ENCODE measurements at places on chromosomes 5 and 9.
A peak's percentile ranks its signal among the peaks of the same experiment; 100 is the strongest.

DNA sequence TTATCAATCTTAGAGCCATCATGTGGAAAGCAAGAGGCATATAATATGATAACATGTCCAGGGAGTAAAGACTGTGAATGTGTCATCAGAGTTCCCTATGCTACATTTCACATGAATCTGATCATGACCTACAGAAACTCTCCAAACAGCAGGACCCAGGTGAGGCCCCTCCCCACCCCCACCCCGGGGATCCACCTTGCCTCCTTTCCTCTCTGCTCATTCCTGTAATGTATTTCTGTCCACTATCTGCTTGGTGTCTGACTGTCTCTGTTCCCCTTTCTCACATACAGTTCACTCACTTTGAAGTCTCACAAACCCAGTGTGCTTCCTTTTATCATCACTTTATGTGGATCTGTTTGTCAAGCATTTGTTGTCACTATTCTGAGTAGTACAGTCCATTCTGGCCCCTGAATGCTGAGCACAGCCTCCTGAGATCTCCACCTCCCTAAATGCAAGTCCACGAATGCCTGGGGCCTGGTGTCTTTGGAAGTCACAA, 76.4 kb upstream of the SMARCA2 start:
- DNase-seq: no peak

DNA sequence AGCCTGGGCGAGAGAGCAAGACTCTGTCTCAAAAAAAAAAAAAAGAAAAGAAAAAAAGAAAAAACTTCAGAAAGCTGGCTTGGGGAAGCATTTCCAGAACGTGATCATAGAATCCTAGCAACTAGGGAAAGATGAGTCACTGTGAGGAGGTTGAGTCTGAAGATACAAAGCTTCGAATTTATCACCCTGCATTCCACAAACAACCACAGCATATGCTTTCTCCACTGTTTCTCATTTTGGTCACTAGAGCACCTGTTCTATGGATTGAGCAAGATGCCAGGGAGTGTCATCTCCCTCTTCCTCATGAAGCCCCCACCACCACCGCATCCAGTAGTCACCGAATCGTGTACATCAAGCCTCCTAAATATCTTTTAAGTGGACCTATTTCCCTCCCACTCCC, 37.9 kb downstream of the SEMA5A start:
- DNase-seq: no peak

DNA sequence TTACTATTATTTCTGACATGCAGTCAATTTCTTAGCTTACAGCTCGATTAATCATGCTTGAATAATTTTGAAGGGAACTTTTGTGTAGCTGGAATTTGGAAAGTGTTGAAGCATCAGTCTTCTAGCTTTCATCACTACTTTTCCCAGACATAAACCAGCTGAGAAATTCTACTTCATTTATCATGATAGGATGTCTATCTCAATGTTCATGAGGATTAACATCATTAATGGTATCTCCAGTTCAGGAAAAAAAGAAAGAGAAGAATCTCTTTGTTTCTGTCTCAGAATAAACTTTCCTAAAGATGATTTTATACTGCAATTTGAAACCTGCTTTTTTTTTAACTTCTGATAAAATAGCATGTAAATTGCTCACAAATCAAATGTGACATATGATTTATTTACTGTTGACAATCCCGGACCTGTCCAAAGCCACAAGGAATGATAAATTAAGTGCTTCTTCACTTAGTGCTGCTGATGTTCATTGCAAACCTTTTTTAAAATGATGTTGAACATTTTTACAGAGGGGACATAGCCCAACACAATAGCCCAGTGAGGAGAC, 412.1 kb upstream of the CLINT1 start:
- DNase-seq: no peak

GRCh38 chr5:2143088-2143487, 260.4 kb upstream of the IRX4 start:
- DNase-seq: no peak

DNA sequence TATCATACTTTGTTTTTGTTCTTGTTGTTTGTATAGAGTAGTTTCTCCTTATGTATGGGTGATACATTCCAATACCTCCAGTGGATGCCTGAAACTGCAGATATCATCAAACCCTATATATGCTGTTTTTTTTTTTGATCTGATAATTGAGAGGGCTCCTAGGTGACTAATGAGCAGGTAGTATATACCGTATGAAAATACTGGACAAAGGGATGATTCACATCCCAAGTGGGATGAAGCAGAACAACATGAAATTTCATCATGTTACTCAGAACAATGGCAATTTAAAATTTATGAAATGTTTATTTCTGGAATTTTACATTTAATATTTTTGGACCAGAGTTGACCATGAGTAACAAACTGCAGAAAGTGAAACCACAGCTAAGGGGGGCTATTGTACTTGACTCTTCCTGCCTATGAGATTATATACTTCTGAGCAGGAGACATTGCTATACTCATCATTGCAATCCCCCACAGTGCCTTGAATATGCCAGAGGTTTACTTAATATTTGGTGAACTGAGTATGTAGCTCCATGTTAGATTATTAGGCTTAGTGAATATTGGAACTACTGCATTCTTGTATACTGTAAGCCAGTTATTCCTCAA, 258.7 kb upstream of the FBXL7 start:
- DNase-seq: no peak

GRCh38 chr5:140221697-140222223, 46.8 kb downstream of the CYSTM1 start:
- DNase-seq: no peak

DNA sequence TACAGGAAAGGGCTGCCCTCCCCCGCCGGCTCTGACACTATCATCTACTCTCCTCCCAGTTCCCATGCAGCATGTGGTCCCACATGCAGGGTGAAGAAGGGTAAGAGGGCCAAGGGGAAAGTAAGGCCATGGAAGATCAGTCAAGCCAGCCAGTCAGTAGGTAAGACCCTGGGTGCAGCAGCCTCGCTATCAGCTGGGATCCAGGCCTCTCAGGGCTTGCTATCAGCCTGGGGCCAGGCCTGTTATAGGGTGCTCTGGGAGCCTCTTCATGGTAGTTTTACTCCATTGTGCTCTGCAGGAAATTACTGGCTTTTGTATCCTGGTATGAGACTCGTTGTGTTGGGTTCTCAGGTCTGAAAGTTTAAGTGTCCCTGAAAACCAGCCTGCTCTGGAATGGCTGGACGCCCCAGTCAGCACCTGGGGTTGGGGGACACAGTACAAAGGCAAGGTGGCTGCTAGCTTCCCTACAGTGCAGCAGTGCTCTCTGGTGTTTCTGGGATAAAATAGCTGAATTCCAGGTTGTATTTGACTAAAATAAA, 21.4 kb downstream of the SLC22A4 start:
- DNase-seq: no peak

DNA sequence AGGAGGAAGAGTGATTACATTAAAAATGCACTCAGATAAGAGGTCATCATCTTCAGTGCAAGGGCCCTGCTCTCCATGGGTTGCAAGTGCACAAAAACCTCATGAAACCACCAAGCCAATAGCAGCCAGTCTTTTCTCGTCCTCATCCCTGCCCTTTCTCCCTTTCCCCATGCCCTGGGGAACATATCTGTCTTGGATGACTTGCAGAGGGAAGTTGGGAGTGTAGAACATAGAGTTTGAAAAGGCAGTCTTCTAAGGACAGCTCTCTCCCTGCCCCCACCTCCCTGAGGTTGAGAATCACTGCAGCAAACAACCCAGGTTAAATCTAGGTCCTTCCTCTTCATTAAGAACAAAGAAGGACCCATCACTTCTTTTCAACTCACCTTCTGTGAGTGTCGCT, 22.0 kb downstream of the DDX31 start:
- DNase-seq: no peak

- no peak for DNase-seq
Measured at GRCh38 chr5:132915681-132916080, 42.2 kb downstream of the LEAP2 start.

DNA sequence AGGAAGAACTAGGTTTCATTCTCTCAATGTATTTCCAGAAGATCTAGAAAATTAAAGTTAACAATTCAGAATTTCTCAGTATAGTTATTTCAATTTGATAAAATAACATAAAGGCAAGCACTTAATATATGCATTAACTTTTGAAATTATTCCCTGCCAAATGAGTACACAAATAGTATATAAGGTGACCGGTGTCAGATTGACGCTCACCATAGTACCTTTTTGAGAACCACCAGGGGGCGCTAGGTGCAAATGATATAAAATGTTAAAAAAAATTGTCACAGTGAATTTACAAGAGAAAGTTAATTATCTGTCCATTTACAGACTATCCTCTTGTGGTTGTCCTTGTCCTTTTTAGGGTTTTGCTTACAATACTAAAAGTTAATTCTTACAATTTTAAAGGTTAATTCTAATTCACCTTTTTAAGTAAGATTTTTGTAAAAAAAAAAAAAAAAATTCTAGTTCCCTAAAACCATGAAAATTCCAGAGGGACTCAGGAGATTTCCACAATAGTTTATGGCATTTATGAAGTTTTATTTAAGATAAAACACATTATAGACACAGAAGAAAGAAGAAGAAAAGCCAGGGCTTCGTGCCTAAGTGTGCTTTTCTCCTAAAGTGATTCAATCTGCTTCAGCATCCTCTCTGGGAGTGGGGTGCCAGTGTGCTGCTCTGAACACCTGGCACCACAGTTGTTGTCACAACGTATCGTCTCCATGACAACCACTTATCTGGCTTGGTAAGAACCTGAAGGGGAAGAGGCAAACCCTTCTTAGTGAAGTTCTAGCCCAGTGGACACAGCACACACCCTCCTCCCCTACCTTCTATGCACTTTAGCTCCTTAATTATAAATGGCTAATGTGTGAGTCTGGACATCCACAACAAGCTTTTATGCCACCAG, 1.7 kb downstream of the ADAMTS16 start:
- peak; percentile 57 for DNase-seq

DNA sequence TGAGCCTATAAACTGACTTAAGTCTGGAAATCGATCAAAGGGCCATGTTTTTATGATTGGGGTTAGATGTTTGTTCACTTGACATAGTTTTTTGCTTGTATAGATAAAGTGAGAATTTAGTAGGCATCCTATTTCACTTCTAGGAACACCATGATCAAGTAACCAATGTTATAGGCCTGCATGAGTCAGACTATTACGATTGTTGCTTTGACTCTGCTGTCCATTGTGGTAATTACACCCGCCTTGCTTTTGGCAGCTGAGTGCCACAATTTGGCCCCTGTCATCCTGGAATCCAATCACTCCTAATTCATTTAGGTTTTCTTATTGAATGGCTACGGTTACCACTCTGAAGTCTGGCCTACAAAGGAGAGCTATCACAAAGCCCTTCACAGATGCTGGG, 67.8 kb upstream of the IL33 start:
- no peak for DNase-seq

GRCh38 chr5:103369125-103370120, 110.9 kb downstream of the MACIR start:
- no peak for DNase-seq

DNA sequence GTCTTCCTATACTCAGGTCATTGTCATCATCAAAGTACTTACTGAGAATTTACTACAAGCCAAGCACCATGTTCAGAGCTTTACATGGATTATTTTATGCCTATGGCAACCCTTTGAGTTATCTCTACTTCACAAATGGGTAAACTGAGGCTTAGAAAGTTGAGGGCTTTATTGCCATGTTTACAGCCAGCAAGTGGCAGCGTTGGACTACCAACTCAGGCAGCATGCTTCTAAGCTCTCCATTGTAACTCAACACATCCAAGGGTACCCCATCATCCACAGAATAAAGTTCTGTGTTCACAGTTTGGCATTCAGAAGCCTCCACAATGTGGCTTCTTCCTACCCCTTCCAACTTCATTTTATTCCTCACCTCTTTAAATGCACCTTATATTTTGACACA, 422.6 kb upstream of the GRIA1 start:
- DNase-seq: no peak

DNA sequence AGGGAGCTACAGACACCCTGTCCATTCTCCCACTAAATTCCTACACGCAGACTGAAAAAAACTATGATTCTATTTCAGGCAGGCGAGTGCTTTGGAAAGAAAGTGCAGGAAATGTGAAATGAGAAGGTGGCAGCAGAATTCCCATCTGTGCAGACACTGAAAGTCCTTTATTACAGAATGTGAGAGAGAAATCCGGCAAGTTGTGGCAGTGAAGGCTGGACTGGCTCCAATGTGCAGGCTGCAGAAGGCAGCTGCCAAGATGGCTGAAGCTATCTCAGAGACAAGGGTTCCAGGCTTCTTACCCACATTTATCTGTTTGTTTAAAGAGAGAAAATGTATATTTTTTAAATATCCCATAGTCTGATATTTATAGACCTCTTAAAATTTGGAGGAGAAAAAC, 161.8 kb upstream of the VLDLR start:
- DNase-seq: no peak

GRCh38 chr5:122773619-122774018, 1.3 kb upstream of the SNX2 start:
- no peak for DNase-seq

- DNase-seq: no peak
Measured at GRCh38 chr9:32424616-32425015, 40.2 kb downstream of the ACO1 start.

DNA sequence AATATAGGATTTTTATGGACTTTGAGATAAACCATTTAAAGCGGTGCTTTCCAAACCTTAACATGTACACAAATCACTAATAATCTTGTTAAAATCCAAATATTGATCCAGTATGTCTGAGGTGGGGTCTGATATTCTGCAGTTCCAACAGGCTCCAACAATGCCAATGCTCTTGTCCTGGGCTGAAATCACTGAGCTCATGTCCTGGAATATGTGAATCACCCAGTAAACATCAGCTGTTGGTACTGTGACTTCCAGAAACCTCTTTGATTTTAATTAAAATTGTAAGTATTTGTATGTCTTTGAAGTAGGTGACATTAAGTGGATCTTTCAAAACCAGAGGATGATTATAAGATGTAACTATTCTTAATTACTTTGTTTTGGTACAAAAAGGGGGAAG, 52.8 kb upstream of the CAST start:
- no peak for DNase-seq

DNA sequence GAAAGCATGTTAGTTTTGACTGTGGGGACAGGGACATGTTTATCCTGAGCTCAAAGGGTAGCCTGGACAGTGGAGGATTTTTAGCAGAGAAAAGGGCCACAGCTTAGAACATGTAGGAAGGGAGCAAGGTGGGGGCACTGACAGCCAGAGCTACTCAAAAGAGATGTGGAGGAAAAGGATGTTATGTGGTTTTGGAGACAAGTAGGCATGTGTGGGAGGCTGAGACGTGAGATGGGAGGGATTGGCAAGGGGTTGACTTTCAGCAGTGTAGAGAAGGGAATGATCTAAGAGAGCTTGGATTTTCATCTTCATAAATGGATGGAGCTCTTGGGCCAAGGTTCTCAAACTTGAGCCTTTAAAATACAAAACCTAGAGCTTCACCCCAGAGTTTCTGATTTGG, 24.0 kb downstream of the SYK start:
- no peak for DNase-seq

All from stimulated activated CD4-positive, alpha-beta T cell treated with anti-CD3 and anti-CD28 coated beads, Interleukin-4, amount 100 ng/mL, for 24 hours (primary cell).